Osteocyte (in vitro differentiated cells): ENCODE measurements at places on chromosomes 6 and 20.

GRCh38 chr6:90479603-90479926, 107.3 kb downstream of the MAP3K7 start:
- no peak for DNase-seq
- H3K27me3 ChIP-seq, result peaks cover under 1% of the 10 kb centered on the region
- H3K27ac ChIP-seq, result no peak overlapping the region
- H3K36me3 ChIP-seq, result no peaks in the 10 kb centered on the region
- peaks cover 5% of the 10 kb centered on the region for H3K4me1 ChIP-seq

GRCh38 chr6:123430970-123431369, 205.8 kb downstream of the TRDN start:
- DNase-seq, result no peak
- no peaks in the 10 kb centered on the region for H3K4me1 ChIP-seq
- no peak overlapping the region for H3K27ac ChIP-seq
- H3K27me3 ChIP-seq, result peaks cover 16% of the 10 kb centered on the region

- no peaks in the 10 kb centered on the region for H3K36me3 ChIP-seq
- H3K4me1 ChIP-seq, result no peaks in the 10 kb centered on the region
- no peak overlapping the region for H3K4me3 ChIP-seq
- no peak for DNase-seq
- H3K27me3 ChIP-seq, result peaks cover 14% of the 10 kb centered on the region
- no peak overlapping the region for H3K27ac ChIP-seq
Observed at GRCh38 chr20:34318609-34319443, 15.7 kb upstream of the AHCY start.

- no peaks in the 10 kb centered on the region for H3K27me3 ChIP-seq
- no peak overlapping the region for H3K4me3 ChIP-seq
- no peak overlapping the region for H3K27ac ChIP-seq
- peaks cover 2% of the 10 kb centered on the region for H3K4me1 ChIP-seq
Observed at GRCh38 chr6:131082335-131082734, 19.3 kb upstream of the EPB41L2 start.

GRCh38 chr6:97215157-97215769, 67.8 kb downstream of the MMS22L start:
- H3K4me1 ChIP-seq, result peaks cover 8% of the 10 kb centered on the region
- DNase-seq, result no peak
- no peaks in the 10 kb centered on the region for H3K27me3 ChIP-seq
- H3K27ac ChIP-seq, result no peak overlapping the region
- peak overlapping the region; percentile 14 for H3K4me3 ChIP-seq
